ENCODE measurements at places on chromosomes 12 and 14.

DNA sequence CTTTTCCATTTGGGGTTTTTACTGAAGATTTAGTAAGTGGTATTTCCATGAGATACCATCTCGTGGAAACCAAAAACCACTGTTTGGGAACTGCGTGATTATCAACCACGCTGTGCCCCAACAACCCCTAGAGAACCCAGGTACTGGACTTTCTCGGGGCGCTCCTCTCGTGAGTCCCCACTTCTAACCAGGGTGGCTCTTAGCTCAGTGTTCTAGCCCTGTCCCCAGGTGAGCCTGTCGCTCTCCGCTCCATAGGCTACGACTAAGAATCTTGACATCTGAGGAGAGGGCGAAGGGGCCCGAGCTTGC lies 686 bp downstream of the MCRS1 start:
- peak; percentile 18 for DNase-seq

DNA sequence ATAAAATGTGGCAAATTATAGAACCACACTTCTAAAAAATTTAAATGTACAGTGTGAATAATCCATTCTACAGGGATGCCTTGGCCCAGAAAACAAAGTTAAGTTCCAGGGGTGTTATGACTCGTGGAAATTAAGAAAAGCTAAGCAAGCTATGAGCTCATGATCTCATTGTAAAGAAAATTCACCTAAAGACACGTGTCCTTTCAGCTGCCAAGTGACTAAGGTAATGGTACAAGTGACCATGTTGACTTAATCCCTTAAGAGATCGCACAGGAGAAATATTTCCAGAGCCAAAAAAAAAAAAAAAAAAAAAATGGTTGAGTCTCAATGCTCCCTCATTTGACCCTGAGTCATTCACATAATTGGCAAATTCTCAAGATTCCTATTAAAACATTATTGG lies 51.4 kb upstream of the ANO2 start:
- DNase-seq = no peak

GRCh38 chr14:36518586-36519430 lies 1.2 kb downstream of the NKX2-1 start:
- no peak for DNase-seq

- DNase-seq = no peak
Observed at GRCh38 chr12:32987512-32987911, 90.9 kb upstream of the PKP2 start.

GRCh38 chr14:20976291-20976690 lies 13.5 kb upstream of the METTL17 start:
- no peak for DNase-seq

DNA sequence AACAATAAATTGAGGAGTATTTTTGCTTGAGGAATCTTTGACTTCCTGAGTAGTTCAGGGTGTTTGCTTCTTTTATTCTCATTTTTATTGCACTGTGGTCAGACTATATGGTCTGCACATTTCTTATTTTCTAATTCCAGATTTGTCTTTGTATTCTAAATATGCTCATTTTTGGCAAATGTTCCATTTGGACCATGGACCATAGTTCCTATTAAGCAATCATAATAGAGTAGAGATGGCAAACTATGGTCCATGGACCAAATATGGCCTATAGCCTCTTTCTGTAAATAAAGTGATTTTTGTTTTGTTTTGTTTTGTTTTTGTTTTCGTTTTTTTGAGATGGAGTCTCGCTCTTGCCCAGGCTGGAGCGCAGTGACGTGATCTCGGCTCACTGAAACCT lies 2.1 kb downstream of the GPRC5A start:
- no peak for DNase-seq

GRCh38 chr12:17079251-17079909 lies 473.4 kb upstream of the LMO3 start:
- DNase-seq = peak; percentile 5

- DNase-seq = no peak
Observed at GRCh38 chr12:116210762-116211161, 66.7 kb downstream of the MED13L start.

DNA sequence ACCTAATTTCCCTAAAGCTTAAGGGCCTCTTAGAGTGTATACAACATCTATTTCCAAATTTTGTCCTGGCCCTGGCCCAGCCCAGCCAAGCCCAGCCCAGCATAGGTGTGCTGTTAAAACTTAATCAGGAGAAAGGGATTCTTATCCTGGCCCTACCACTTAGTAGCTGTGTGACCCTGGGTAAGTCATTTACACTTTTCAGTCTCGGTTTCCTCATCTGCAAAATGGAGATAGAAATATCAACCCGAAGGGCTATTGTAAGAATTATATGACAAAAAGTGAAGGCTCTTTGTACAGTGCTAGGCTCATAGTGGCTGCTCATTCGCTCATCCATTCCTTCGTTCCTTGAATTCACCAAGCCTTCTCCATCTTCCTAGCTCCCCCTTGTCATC lies 442 bp downstream of the ERG28 start:
- no peak for DNase-seq

- DNase-seq = no peak
Observed at GRCh38 chr12:109605599-109606228, 32.1 kb downstream of the MVK start.

DNA sequence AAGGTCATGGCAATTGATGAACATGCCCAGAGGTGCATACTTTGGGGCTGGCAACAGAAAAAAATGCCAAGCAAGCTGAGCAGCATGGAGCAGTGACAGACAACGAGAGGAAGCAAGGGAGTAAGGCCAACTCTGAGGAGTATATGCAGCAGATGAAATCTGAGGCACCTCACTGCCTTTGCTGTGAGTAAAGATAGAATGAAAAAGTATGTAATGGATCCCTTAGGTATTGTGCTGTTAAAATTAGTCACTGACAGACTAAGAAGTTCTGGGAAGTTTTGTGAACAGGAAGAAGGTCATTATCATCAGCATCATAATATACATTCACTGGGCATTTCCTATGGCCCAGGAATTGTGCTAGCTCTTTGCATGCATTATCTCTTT lies 269.9 kb downstream of the DUSP6 start:
- DNase-seq = no peak

GRCh38 chr14:102694530-102695166 lies 82.6 kb upstream of the TRAF3 start:
- peak; percentile 77 for DNase-seq

DNA sequence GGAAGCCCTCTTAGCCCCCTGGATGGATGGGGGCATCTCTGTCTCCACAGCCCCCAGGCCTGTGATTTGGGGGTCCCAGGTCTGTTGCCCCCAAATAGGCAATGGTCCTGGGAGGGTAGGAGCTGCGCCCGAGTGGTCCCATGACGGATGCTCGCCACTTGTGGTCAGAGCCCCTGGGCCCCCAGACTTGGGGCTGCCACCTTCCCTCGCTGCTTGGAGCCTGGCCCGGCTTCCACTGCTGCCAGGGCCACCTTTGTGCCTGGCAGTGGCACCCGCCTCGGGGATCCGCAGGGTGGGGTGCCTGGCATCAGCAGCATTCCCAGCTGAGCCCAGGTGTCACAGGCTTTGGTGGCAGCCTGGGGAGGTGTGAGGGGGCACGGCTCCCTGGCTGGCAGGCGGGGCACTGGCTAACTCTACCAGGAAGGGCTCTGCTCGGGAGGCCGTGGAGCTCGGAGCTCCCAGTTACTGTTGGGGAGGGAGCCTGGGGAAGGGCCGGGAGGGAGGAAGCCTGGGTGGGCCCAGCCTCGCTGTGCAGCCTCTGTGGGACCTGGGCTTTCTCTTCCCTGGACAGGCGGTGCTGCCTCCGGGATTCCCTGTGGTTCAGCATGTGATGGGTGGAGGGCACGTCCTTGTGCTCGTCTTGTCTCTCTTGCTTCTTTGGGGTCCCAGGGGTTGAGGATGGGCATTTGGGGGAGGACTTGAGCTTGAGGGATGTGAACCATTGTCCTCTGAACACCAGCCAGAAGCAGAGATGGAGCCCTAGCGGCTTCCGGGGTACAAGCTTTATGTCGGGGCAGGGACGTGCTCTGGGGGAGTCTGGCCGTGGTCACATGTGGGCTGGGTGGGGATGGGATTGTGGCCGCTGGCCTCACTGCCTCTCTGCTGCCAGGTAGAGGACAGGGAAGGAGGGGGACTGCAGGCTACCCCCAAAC lies 5.4 kb downstream of the KIF26A start:
- DNase-seq = no peak

- no peak for DNase-seq
Observed at GRCh38 chr12:112001576-112001975, 11.4 kb downstream of the TMEM116 start.

- peak; percentile 74 for DNase-seq
Observed at GRCh38 chr12:27332714-27333402, at the start of gene BMAL2. Gene BMAL2, plus strand, starts transcription at chr12:27332836. Its CDS starts 237 bp downstream, at chr12:27333073.

DNA sequence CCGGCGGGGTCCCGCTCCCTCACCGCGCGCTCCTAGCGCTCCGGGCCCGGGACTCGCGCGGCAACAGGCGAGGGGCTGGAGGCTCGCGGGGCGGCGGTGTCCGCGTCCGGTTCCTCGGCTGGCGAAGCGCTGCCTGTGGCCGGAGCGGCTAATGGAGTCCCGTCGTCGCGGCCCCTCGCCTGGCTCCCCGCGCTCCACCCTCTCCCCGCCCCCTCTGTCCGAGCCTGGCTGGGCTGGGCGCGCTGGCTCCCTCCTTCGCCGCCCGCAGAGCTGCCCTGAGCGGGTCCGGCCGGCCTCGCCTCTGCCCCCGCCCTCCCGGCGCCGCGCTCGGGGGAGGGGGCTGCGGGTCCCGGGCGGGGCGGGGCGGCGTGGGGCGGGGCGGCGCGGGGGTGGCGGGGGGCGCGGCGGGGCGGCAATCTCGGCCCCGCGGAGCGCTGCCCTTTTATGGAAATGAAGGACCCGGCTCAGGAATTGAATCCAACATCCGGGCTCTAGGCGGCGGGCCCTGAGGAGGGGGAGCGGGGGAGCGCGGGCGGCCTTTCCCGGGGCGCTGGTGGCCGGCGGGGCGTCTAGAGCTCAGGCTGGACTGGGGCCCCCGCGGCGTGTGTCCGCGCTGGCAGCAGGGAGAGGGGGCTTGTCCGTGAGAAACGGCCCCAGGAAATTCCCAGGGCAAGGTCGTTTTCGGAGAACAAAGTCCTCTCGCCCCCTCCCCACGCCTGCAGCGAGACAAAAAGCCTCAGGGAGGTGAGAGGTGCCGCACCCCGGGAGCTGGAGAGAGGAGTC lies at the start of gene FERMT2:
Gene FERMT2 (minus strand): TSS at position 153 of the 783 bp plus-strand sequence. CDS start 482 bp downstream, outside the sequence.
- no peak for DNase-seq

DNA sequence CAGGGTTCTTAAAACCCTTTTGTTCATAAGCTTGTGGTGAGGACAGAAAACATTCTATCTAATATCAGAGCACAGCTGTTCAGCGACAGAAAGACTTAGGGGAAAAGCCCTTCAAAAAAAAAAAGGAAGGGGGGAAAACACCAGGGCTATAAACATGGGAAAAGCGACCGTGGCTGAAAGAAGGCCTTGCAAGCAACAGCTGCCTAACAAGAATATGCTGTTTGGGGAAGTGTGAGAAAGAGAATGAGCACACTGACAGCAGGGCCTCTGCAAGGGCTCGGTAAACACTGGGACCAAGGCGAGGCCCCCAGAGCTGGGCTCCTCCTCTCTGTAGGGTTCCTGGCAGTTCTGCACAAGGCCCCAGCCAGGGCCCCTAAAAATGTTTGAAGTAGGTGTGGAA lies 27.4 kb upstream of the CCND2 start:
- DNase-seq = no peak

- DNase-seq = no peak
Observed at GRCh38 chr14:102503641-102504327, 5.8 kb downstream of the ANKRD9 start.

DNA sequence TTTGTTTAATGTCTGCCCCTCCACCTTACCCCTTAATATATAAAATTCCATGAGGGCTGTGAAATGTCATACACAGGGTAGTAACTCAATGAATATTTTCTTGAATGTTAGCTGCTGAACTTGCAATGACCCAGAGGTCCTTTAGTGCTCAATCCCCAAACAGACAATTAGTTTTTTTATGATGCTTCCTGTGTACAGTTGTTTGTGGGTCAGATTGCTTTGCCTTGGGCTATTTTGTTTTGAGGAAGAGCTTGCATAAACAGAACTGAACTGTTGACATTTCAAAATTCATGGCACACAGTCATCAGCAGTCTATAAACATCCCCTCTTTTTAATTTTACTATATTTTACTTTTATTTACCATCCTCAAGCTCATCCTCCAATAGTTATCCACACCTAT lies 820.5 kb upstream of the SEL1L start:
- no peak for DNase-seq

- no peak for DNase-seq
Observed at GRCh38 chr14:65422088-65422834, 9.7 kb downstream of the FUT8 start.

DNA sequence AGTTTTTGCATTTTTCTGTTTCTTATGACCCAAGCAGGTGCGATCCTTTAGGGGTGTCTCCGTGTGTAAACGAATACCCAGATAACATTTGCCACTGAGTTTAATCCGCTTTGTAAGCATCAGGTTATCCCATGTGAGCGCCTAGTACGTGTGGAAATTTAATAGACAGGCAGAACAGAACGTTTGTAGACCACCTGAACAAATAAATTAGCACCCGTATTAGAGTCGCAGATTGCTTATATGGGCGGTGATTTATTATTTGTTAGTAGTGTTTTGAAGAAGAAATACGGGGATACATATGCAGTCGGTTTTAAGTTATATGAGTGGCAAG lies 325 bp downstream of the C12orf60 start:
- DNase-seq = no peak

DNA sequence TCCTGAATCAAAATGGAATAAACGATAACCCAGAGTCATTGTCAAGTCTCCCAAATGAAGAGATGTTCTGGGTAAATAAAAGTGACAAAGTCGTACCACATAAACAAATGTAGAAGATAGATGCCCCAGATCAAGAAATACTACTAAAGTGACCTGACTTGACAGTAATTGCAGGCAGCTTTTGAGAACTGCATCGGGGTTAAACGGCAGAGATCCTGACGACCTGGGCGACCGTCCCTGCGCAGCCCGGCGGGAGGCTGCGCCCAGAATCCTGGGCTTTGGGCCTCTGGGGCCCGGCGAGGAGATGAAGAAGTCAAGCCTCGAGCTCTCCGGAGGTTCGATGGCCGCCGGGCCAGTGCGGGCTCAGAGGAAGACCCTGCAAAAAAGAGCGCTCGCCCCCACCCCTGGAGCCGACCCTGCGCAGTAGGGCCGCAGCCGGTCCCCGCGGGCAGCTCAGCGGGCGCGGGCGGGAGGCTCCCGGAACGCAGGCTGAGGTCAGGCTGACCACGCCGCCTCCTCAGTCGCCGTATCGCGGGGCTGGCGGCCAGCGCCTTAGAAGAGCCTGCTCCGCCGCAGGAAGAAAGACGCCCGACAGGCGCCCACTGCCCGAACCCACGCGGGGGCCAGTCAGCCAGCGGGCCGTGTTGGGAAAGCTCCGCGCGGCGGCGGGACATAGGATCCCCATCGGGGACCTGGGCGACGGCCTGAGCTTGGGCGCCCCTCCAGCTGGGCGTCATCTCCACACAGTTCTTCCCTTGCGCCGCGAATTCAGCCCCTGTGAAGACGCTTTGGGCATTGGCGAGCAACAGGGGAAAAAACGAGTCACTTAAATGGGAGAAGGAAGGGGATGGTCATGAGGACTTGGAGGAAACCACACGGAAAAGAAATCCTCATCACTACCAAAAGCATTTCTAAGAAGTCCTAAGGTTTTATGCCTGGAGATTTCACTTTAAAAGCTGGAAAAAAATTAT lies 16.0 kb downstream of the NKX2-1 start:
- DNase-seq = no peak

- DNase-seq = no peak
Observed at GRCh38 chr12:84056-84455, 17.5 kb downstream of the IQSEC3 start.

- DNase-seq = no peak
Observed at GRCh38 chr14:82963756-82964155, 1430.1 kb upstream of the SEL1L start.

GRCh38 chr12:126083926-126084325 lies 1018.7 kb downstream of the AACS start:
- DNase-seq = no peak

GRCh38 chr12:90978117-90978770 lies 23.3 kb upstream of the CCER1 start:
- DNase-seq = peak; percentile 66
